ENCODE measurements at places on chromosomes 2 and 18. TPM values are rescaled to one million over a fixed set of nuclear protein-coding genes. Genes with fewer than 3 reads are reported as not detected.

Gene VWA3B
- total RNA-seq: not detected

Gene REG1A
- total RNA-seq: not detected

DNA sequence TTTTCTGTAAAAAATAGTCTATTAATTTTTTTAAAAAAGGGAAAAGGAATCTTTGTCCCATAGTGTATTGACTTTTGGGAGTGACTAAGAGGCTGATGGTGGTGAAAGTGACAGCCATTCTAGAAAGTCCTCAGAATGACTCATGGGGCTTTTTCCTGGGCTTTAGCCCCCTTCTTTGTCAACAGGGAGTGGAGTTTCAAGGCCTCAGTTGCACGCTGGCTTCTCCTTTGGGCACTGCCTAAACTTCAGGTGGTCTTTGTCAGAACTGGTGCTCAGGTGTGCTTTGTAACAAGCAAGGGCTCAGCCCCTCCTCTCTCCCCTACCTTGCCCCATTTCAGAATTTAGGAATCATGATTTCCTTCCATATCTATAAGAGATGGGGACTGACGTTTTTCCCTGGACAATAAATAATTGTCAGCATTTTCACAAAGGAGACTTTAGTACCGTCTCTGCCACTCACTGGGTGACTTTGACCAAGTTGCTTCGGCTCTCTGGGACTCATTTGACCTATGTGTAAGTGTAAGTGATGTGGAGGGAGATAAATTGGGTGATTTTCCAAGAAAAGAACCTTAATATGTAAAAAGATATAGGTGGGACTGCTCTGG lies 61.2 kb upstream of the IGFBP2 start:
- DNase-seq: no peak

DNA sequence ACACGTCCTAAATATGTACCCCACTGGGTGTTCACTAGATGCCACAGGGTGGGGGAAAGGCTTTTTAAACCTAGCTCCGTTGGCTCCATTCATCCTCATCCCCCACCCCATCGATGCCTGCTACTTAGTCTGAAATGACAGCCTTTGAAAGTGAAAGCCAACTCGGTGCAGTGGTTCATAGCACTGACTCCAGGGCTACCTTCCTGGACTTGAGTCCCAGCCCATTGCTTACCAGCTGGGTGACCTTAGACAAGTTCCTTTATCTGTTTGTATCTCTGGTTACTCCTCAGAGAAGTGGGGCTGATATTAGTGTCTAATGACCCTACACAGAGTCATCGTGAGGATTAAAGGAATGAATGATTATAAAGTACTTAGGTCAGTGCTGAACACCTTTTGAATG lies 24.4 kb downstream of the EHD3 start:
- DNase-seq: no peak
